ENCODE measurements at places on chromosomes 2 and 18. TPM values are rescaled to one million over a fixed set of nuclear protein-coding genes. Genes with fewer than 3 reads are reported as not detected.

Gene CHMP1B
- 73.6 TPM for total RNA-seq

Gene PSMA8
- total RNA-seq, result not detected

Gene CDC42EP3
- 41.6 TPM for total RNA-seq

Gene CCDC68
- 2.9 TPM for total RNA-seq

Gene DSEL
- 2.5 TPM for total RNA-seq

Gene NEB
- not detected for total RNA-seq

Gene CIDEA
- total RNA-seq, result not detected

Gene SPIRE1
- 36.4 TPM for total RNA-seq

Gene TRIM43
- total RNA-seq, result not detected

GRCh38 chr2:963876-964275 is 13.2 kb downstream of the SNTG2 start:
- no peak overlapping the region for H3K27ac ChIP-seq
- no peak for DNase-seq
- no peaks in the 10 kb centered on the region for H3K36me3 ChIP-seq
- no peak overlapping the region for H3K4me3 ChIP-seq

GRCh38 chr2:150732064-150732463 is 244.6 kb upstream of the RND3 start:
- no peak overlapping the region for H3K4me3 ChIP-seq
- no peaks in the 10 kb centered on the region for H3K36me3 ChIP-seq
- H3K4me1 ChIP-seq, result no peaks in the 10 kb centered on the region
- no peak overlapping the region for H3K27ac ChIP-seq
- no peak for DNase-seq

- H3K4me1 ChIP-seq, result no peaks in the 10 kb centered on the region
- H3K27ac ChIP-seq, result no peak overlapping the region
- peak; percentile 4 for DNase-seq
- no peak overlapping the region for H3K4me3 ChIP-seq
- H3K36me3 ChIP-seq, result no peaks in the 10 kb centered on the region
- no peaks in the 10 kb centered on the region for H3K27me3 ChIP-seq
Measured at GRCh38 chr2:234640657-234641056, 143.8 kb upstream of the ARL4C start.

- DNase-seq, result no peak
- peak overlapping the region; percentile 33 for H3K4me3 ChIP-seq
- peaks cover 51% of the 10 kb centered on the region for H3K4me1 ChIP-seq
- peak overlapping the region; percentile 95 for H3K27ac ChIP-seq
Measured at GRCh38 chr2:150528861-150529801, 41.7 kb upstream of the RND3 start.

DNA sequence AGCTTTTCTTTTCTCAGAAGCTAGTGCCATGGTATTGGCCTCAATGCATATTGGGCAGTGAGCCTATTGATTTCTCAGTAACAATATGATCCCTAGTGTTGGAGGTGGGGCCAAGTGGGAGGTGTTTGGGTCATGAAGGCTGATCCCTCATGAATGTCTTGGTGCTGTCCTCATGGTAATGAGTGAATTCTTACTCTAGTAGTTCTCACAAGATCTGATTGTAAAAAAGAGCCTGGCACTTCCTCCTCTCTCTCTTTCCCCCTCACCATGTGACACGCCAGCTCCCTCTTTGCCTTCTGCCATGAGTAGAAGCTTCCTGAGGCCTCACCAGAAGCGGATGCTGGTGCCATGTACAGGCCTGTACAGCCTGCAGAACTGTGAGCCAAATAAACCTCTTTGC is 12.8 kb upstream of the TBC1D8 start:
- no peaks in the 10 kb centered on the region for H3K27me3 ChIP-seq
- H3K36me3 ChIP-seq, result no peaks in the 10 kb centered on the region
- DNase-seq, result no peak
- no peak overlapping the region for H3K4me3 ChIP-seq
- no peak overlapping the region for H3K27ac ChIP-seq
- H3K4me1 ChIP-seq, result peaks cover 6% of the 10 kb centered on the region

GRCh38 chr2:73532381-73532780 is 109.8 kb downstream of the NAT8 start:
- H3K27ac ChIP-seq, result no peak overlapping the region
- no peak overlapping the region for H3K4me3 ChIP-seq
- no peaks in the 10 kb centered on the region for H3K4me1 ChIP-seq
- H3K36me3 ChIP-seq, result 0 out of 2 replicates have a peak, but pooled peaks cover 4% of the 10 kb centered on the region

GRCh38 chr2:226970362-226970761 is 134.5 kb downstream of the RHBDD1 start:
- no peak for DNase-seq
- no peak overlapping the region for H3K4me3 ChIP-seq
- no peaks in the 10 kb centered on the region for H3K4me1 ChIP-seq
- no peaks in the 10 kb centered on the region for H3K27me3 ChIP-seq
- H3K27ac ChIP-seq, result no peak overlapping the region
- no peaks in the 10 kb centered on the region for H3K36me3 ChIP-seq

DNA sequence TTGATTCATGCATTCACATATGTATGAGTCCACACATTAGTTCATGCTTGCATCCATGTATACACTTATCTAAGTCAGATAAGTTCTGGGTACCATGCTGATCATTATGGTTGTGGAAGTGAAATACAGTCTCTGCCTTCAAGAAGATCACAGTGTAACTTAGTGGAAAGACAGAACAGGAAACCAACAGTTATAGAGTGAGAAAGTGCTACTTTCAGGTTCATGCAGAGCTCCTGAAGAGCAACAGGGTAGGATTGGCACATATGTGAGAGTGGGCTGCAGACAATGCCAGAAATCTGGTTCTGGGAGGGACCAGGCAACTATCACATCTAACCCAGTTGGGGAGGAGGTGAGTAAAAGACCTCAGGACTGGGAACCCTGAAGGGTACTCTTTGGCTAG is 35.4 kb upstream of the PGAP1 start:
- H3K27ac ChIP-seq, result no peak overlapping the region
- H3K27me3 ChIP-seq, result no peaks in the 10 kb centered on the region

DNA sequence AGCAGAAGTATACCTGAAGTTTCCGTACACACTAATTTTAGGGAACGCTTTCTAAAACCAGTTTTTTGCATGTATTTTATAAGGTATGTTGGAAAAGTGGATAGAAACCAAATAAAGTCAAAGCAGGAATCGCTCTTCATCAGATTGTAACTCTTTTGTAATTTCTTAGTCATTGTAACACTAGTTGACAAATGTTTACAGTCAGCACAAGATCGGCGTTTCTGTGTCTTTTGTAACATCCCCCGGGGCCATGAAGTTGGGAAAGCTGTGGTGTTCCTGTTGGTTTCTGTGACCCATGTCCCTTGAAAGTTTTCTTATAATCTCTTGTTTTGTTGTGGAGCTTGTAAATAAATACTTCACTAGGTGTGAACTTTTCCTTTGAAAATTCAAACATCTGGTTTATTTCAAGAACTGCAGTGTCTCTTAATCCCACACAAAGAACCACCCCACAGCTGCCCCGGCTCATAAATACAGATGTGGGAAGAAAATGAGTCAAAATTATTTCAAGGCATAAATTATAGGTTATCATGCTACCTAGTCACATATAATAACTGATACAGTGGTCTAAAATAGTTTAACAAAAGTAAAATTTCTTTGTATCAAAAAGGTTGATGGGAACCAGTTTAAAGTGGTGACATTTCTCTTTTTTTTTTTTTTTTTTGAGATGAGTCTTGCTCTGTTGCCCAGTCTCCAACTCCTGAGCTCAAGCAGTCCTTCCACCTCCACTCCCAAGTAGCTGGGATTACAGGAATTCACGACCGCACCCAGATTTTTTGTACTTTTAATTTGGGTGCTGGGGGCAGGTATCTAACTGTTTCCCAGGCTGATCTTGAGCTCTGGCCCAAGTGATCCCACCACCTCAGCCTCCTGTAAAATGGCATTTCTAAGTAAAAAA is 751 bp upstream of the NMI start:
- H3K4me1 ChIP-seq, result peaks cover 19% of the 10 kb centered on the region
- peak overlapping the region; percentile 94 for H3K27ac ChIP-seq
- H3K4me3 ChIP-seq, result peak overlapping the region; percentile 69
- no peaks in the 10 kb centered on the region for H3K27me3 ChIP-seq
- peak; percentile 87 for DNase-seq

- 0 out of 2 replicates have a peak, but pooled peaks cover 14% of the 10 kb centered on the region for H3K4me1 ChIP-seq
- no peak for DNase-seq
- H3K27ac ChIP-seq, result no peak overlapping the region
- H3K27me3 ChIP-seq, result no peaks in the 10 kb centered on the region
Measured at GRCh38 chr2:23430263-23430662, 45.3 kb downstream of the KLHL29 start.

DNA sequence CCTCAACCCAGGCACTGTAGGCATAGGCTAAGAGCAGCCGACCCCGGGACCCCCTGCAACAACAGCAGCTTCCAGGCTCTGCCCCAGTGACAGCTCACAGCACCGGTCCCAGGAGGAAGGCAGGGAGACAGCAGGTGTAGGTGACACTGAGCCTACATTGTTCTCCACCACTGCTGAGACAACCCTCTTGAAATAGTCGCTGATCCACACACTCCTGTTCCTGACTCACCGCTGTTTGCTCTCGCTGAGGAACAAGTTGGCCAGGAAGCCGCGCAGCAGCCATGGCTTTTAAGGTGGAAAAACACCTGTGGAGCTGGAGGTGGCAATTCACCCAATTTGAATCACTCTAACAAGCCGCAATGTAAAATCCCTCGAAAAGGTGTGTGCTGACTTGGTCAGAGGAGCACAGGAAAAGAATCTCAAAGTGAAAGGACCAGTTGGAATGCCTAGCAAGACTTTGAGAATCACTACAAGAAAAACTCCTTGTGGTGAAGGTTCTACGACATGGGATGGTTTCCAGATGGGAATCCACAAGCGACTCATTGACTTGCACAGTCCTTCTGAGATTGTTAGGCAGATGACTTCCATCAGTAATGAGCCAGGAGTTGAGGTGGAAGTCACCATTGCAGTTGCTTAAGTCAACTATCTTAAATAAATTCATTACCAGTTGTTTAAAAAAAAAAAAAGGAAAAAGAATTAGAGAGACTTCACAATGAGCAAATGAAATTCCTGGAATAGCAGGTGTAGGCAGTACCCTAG is 167.5 kb downstream of the ARL4C start:
- H3K27me3 ChIP-seq, result no peaks in the 10 kb centered on the region
- peak overlapping the region; percentile 33 for H3K4me3 ChIP-seq
- peak; percentile 88 for DNase-seq
- peaks cover 28% of the 10 kb centered on the region for H3K4me1 ChIP-seq
- H3K36me3 ChIP-seq, result no peaks in the 10 kb centered on the region

DNA sequence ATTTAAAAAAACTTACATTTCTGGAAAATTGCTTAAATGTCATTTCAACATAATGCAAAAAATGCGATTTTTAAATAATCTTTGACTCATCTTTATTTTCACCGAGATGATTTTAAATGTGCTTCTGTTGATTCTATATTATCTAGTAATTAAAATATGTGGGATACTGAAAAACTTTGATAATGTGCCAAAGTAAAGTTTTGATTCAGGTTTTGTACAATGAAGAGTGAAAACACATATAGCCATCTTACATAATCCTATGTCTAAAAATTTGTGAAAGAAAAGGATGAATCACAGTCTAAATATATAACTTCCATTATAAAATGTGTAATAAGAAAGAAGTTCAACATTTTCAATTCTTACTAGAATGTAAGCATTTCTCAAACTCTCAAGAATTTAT is 204.3 kb upstream of the ZC3H15 start:
- no peak overlapping the region for H3K4me3 ChIP-seq
- no peaks in the 10 kb centered on the region for H3K36me3 ChIP-seq
- no peak overlapping the region for H3K27ac ChIP-seq

DNA sequence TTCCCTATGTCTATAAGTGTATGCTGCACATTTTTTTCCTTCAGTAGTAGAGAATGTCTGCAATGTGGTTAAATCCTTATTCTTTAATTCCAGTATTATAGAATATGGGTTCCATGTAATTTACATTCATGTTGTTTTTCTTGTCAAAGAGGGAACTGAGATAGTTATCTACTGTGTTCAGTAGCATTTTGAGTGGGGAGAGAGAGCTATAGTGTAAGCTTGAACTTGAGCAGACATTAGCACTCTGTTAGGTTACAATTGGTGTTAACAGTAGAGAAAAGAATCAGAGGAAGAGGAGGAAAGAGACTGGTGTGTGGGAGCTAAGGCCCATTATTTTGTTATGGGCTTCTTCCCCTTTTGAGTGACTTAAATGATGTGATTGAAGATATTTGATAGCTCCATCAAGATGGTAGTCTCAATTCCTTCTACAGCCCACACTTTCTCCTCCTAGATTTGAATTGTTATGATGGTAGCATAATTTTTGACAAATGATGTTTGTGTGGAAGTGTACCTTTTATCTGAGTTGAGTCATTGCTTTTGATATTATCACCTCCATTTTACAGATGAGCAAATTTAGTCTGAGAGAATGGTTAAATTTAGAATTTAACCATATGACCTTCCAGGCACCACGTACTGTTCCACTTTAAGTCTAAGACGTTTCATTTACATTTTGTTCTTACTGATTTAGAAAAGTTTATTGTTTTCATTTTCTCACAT is 71.3 kb downstream of the FMNL2 start:
- no peaks in the 10 kb centered on the region for H3K27me3 ChIP-seq
- DNase-seq, result no peak
- H3K27ac ChIP-seq, result peak overlapping the region; percentile 78

DNA sequence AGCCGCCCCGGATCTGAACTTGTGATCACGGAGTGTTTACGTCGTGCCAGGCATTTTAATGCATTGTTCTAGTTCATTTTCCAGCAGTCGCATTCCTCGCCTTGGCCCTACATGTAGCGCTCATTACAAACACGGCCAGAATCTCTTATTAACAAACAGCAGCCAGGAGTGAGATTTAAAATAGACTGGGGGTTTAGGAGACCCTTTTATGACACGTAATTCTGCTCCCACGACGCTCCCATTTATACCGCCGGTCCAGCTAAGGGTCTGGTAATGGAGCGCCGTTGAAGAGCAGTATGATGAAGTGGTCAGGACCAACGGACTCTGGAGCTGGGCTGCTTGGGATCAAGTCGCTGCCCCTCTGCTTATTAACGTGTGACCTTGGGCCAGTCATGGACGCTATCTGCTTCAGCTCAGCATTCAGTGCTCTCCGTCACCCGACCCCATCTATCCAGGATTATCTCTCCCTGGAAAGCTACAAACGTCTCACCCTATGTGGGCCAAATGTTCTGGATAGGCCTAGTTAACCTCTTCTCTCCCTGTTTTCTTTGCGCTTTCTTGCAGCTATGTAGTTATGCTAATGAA is 745 bp downstream of the MSH2 start:
- no peak for DNase-seq
- peaks cover 4% of the 10 kb centered on the region for H3K36me3 ChIP-seq
- H3K27ac ChIP-seq, result peak overlapping the region; percentile 42
- H3K4me3 ChIP-seq, result peak overlapping the region; percentile 61

- no peaks in the 10 kb centered on the region for H3K27me3 ChIP-seq
- H3K4me3 ChIP-seq, result no peak overlapping the region
- H3K27ac ChIP-seq, result no peak overlapping the region
- DNase-seq, result no peak
- H3K4me1 ChIP-seq, result no peaks in the 10 kb centered on the region
- no peaks in the 10 kb centered on the region for H3K36me3 ChIP-seq
Measured at GRCh38 chr2:236133410-236134012, 34.7 kb downstream of the GBX2 start.
